ENCODE measurements at places on chromosomes 7 and 10.

GRCh38 chr10:62978482-62978881 is 154.6 kb upstream of the NRBF2 start:
- no peak for DNase-seq

GRCh38 chr10:69327463-69328379 is 49.4 kb downstream of the HK1 start:
- DNase-seq, result no peak

DNA sequence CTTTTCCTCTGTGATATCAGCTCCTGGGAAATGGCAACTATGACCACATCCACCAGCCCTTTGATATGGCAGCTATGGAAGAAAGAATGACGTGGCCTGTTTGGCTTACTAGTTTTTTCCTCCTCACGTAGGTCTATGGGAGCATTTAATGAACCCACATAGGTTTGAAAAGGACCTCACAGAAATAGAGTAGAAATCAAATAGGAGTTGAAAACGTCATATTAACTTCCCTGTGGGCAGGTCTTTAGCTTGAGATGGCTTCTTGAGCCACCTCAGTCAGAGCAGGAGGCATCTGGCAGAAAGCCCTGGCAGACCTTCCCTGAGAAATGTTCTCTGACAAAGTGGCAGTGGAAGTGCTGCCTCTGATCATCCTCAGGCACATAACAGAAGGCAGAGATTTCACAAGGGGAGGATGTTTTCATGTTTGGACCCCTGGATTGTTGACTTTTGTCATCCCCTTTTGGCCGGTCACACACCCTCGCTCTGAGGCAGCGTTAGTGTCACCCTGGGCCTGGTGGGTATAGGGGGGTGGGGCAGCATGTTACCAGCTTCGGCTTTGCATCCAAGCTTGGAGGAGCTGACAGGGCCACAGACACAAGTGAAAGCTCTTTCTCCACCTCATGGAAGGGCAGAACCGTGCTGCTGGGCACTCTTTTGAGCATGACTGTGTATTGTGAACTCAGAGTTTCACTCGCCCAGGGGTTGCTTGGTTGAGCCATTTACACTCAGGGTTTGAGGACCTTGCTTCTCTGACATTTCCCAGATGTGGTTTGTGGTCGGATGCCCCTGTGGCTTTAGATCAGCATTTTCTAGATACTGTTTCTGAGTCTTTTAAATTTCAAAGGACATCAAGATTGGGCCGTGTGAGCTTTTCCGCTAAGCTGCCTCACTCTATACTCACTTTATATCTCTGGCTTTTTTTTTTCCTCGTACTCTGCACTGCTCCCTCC is 184.2 kb downstream of the STK31 start:
- DNase-seq, result no peak

- DNase-seq, result no peak
Measured at GRCh38 chr10:28619455-28619854, 57.9 kb upstream of the BAMBI start.

- no peak for DNase-seq
Measured at GRCh38 chr7:10793995-10794775, 179.5 kb upstream of the PHF14 start.

GRCh38 chr7:26504411-26505120 is 212.9 kb downstream of the SNX10 start:
- DNase-seq, result no peak

- no peak for DNase-seq
Measured at GRCh38 chr10:82934429-82934828, 1059.4 kb downstream of the NRG3 start.

DNA sequence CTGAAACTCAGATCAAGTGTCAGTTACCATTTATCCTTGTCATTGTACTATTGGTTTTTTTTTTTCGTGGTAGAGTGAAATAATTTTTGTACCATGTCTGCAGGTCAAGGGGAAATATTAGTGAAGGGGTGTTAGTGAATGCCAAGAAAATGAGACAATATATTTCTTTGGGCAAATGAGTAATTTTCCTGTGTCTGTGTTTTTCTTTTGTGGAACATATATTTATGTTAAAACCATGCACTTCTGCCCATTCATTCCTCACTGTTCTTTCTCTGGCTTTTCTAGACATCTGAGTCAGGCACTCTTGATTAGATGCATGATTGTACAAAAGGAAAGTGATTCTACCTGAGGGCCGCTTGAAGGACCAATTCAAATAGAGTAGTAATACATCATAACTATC is 161.6 kb downstream of the BICC1 start:
- DNase-seq, result no peak

DNA sequence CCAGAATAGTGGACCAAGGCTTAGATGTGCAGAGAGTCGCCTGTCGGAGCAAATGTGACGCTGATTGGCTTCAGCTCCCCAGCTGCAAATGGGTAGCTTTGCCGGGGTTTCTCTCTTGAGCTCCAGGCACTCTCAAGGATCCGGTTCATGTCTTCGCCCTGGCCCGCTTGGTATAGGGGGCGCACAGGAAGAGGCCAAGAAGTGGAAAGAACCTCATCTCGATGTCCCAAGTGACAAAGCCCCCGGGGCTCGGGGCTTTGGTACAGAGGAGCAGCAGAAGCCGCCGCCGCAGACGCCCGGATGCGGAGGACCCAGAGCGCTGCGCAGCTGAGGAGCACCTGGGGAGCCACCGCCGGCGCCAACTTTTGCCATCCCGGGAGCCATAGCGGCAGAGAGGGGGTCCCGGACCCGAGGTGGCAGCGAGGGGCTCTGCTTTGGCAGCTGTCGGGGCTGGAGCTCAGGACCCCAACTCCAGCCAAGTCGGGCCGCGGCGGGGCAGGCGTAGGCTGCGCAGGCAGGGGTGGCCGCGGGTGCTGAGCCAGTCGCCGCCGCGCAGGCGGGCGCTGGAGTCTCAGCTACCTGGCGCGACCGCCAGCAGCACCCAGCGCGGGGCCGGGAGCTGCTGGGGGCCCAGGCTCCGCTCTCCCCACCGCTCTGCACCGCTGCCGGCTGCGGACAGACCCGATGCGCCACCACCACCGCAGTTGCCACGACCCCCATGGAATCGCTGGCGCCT is 466.6 kb downstream of the XPNPEP1 start:
- DNase-seq, result no peak

GRCh38 chr10:99964791-99965190 is 45.0 kb downstream of the DNMBP start:
- no peak for DNase-seq

DNA sequence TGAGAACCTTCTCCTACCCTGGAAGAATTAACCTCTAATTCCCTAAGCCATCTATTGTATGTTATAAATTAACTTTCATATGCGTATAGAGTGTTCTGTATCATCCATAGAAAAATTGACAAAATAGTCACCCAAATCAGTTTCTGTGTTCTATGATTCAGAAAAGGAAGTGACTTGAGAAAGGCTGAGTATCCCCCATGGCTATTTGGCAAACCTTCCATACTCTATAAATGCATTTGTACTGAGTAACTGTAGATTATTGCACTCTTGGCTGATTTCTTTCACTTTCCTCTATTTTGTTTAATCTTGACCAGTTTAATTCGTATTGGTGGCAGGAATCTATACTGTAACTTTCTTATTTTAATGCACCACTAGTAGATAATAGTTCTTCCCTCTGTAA is 182.2 kb downstream of the HTR7 start:
- no peak for DNase-seq

- no peak for DNase-seq
Measured at GRCh38 chr7:36777062-36777461, 52.8 kb upstream of the AOAH start.

DNA sequence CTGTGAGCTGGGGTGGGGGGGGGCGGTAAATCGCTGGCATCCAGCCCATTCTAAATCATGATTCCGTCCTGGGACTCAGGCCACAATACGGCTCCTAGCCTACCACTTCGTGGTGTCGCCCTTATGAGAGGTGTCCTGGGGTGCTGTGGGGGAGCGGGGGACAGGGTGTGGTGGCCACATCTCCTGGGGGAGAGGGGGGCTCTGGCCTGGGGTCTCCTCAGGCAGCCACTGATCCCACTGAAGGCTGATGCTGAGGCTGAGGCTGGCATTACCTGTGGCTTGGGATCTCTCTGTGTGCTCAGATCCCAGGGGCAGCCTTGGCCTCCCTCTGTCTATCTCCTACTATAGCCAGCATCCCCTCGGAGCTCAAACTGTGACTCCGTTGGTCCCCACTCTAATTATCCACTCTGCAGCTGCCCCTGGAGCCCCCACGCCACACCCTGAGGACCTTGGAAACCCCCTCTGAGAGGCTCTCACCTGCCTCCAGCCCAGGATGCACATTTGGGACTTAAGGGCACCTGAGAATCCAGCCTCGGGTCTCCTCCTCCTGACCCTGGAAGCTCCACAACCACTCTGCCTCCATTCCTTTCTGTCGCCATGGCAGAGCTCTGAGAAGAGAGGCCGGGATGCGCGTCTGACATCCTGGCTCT is 249.3 kb upstream of the TCERG1L start:
- no peak for DNase-seq

- peak; percentile 73 for DNase-seq
Measured at GRCh38 chr10:63866075-63866746, 345.0 kb downstream of the REEP3 start.
